ENCODE measurements at places on chromosomes 4 and X. TPM values are rescaled to one million over a fixed set of nuclear protein-coding genes. Genes with fewer than 3 reads are reported as not detected.

PDCL2 gene
- not detected for total RNA-seq

DNA sequence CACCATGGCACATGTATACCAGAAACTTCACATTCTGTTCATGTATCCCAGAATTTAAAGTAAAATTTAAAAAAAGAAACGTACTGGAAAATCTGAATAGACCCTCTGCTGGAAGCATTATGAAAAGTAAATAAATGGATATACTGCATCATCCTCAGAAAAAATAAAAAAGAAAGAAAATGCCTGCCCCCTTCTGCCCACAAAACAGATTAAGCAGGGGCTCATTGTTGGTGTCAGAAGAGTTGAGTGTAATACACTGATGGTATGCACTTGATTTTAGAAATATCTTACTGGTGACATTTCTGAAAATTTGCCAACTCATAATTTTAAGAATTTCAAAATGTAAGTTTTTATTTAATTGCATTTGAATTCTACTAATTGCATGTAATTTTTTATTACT, 77.8 kb downstream of the LRP2BP start:
- no peak overlapping the region for H3K4me3 ChIP-seq
- DNase-seq: no peak
- no peaks in the 10 kb centered on the region for H3K4me1 ChIP-seq
- no peak overlapping the region for H3K27ac ChIP-seq

XPNPEP2 gene
- not detected for total RNA-seq

- H3K4me3 ChIP-seq: peak overlapping the region; percentile 67
- peaks cover 42% of the 10 kb centered on the region for H3K27me3 ChIP-seq
- H3K4me1 ChIP-seq: peaks cover 65% of the 10 kb centered on the region
- DNase-seq: peak; percentile 90
Measured at GRCh38 chrX:40098264-40099054, 701 bp upstream of the BCOR start.

GRCh38 chr4:82401600-82401999, 27.8 kb upstream of the HNRNPD start:
- no peaks in the 10 kb centered on the region for H3K27me3 ChIP-seq
- no peak overlapping the region for H3K27ac ChIP-seq
- H3K4me1 ChIP-seq: no peaks in the 10 kb centered on the region
- H3K36me3 ChIP-seq: no peaks in the 10 kb centered on the region

- H3K27me3 ChIP-seq: no peaks in the 10 kb centered on the region
- no peak for DNase-seq
- H3K36me3 ChIP-seq: no peaks in the 10 kb centered on the region
- H3K4me3 ChIP-seq: no peak overlapping the region
- no peaks in the 10 kb centered on the region for H3K4me1 ChIP-seq
- H3K27ac ChIP-seq: no peak overlapping the region
Measured at GRCh38 chr4:53068755-53069330, 206.7 kb downstream of the RASL11B start.

DNA sequence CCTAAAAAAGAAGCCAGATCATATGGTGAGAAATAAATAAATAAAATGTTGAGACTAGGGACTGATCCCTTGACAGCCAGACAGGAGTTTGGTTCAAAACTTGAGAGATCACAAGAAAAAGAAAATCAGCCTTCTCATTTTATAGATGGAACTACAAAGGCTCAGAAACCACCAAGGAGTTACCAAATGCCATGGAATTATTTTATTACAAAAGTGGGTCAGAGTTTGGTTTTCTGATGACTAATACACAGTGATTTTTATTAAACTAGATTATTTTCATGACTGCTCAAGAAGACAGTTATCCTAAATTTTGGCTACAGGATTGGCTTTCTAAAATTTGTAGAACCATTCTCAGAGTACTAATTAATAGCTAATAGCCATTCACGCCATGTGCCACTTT, 6.2 kb downstream of the CXCL1 start:
- peaks cover 8% of the 10 kb centered on the region for H3K4me1 ChIP-seq
- H3K4me3 ChIP-seq: no peak overlapping the region

USP38 gene
- 14.7 TPM for total RNA-seq

Data from upper lobe of left lung (tissue), 6 donors.